ENCODE measurements at places on chromosomes 11 and 22.

DNA sequence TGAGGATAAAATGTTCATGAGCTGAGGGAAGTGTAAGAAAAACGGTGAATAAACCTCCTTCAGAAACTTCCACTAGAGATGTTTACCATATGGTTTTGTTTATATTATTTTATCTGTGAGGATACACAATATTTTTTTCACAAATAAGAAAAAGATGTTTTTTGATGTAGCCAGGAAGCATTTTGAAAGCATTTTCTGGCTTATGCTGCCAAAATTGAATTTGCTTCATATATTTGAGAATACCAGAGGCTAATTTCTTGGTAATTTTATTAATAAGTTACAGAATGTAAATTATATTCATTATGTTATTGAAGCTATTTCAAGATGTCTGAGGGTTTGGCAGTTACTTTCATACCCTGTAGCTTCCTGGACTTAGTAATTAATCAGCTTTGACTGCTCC, 686.6 kb downstream of the LUZP2 start:
- DNase-seq = no peak

- DNase-seq = no peak
Observed at GRCh38 chr11:5486003-5486402, 2.5 kb upstream of the OR52D1 start.

GRCh38 chr11:117052196-117053149, 45.8 kb downstream of the SIK3 start:
- no peak for DNase-seq

DNA sequence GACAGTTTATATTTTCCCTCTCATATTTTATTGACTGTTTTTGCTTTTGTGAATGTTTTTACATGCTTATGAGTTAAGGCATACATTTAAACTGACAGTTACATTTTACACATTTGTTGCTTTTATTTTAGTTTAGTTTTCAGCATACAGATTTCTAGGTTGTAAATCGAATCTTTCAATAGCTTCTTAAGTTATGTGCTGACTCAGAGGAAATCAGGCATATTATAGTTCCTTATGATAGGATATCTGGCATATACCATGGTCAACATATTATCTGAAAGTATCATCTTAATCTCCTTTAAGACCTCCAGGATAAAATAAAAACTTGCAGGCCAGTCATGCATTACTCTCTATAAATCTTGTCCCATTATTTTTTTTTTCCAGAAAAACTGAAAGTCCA, 916.6 kb downstream of the LRRC4C start:
- DNase-seq = no peak

- DNase-seq = no peak
Observed at GRCh38 chr11:18253778-18254338, 5.4 kb upstream of the SAA2 start.

DNA sequence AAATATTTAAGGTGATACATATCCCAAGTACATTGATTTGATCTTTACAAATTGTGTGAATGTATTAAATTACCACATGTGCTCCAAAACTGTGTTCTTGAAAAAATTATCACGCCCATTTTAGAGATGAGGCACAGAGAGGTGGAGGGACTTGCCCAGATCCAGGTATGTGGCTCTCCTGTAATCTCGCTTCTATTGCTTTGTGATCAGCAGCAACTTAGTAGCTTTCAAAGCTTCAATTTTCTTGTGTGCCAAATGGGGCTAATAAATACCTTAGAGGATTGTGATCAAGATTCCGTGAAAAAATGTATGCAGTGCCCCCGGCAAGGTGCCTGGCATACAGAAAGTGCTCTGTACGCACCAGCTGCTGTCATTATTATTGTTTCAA, 18.0 kb downstream of the PTPRJ start:
- DNase-seq = no peak

GRCh38 chr11:43492701-43493100, 134.0 kb downstream of the TTC17 start:
- no peak for DNase-seq

GRCh38 chr11:108527382-108527781, 29.2 kb upstream of the POGLUT3 start:
- DNase-seq = no peak

DNA sequence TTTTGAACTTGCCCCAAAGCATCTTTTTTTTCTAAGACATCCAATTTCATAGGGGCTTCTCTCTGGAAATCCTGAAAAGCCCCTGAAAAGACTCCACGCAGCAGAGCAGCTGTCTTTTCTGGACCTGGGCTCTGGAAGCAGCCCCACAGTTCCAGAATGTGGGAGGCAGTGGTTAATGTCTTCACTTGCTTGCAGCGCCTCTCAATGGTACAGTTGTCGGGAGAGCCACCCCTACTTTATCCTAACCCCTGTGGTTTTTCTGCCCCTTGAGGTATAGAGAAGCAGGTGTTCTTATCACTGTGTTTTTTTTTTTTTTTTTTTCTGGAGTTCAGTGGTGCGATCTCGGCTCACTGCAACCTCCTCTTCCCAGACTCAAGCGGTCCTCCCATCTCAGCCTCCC, 83.4 kb upstream of the SORL1-AS1 start:
- no peak for DNase-seq

GRCh38 chr11:8256271-8257002, 7.2 kb downstream of the LMO1 start:
- no peak for DNase-seq

DNA sequence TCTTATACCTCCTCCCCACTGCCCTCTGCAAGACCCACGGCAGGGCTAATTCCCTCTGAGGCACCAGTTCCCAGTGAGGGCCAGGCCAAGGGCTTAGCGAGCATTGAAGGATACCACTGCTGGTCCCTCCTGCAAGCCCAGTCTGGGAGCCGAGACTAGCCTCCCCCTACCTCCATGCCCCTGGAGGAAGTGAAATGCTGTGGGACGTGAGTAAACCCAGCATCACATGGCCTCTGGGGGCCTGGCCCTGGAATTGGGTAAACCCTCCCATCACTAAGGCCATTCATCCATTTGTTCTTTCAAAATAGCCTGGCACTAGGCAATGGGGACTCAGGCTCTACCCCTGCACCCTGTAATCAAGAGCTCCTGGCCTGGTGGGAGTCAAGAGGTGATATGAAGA, 24.7 kb downstream of the ARAP1 start:
- no peak for DNase-seq

GRCh38 chr22:47630741-47631534, 868.5 kb downstream of the TBC1D22A start:
- DNase-seq = no peak

GRCh38 chr11:65013130-65013887, 651 bp upstream of the ARL2 start:
- peak; percentile 96 for DNase-seq

DNA sequence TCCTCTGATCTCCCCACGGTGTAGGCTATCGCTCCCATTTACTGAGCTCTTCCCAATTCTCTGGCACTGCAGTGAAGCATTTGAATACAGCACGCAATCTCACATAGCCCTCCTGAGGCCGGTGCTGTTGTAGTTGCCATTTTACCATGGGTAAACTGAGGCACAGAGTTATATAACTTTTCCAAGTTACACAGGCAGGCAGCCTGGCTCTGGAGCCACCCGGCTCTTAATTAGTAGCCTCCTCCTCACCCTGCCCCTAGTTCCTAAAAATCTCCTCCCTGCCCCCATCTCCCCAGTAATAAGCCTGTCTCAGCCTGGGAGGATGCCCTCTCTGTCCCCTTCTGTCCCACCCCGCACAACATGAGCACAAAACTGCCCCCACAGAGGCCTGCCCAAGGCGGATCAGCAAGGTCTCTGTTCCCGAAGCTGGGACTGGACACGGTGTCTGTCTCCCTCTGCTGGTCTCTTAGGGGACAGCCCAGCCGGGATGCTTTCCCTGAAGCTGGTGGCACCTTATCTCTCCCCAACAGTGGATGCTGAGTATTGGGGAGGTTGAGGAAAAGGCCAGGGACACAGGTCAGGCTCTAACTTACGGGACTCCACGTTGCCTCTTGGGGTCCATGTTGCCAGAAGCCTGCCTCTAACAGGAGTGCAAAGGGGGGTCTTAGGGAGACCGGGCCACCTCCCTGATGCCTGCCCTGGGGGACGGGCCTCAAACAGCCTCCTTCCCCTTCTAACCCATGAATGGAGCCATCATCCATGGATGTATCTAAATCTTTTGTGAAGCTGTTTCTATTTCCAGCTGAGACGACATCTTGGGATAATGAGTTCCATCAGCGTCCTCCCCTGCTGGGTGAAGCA, 9.1 kb upstream of the CLCF1 start:
- peak; percentile 87 for DNase-seq

DNA sequence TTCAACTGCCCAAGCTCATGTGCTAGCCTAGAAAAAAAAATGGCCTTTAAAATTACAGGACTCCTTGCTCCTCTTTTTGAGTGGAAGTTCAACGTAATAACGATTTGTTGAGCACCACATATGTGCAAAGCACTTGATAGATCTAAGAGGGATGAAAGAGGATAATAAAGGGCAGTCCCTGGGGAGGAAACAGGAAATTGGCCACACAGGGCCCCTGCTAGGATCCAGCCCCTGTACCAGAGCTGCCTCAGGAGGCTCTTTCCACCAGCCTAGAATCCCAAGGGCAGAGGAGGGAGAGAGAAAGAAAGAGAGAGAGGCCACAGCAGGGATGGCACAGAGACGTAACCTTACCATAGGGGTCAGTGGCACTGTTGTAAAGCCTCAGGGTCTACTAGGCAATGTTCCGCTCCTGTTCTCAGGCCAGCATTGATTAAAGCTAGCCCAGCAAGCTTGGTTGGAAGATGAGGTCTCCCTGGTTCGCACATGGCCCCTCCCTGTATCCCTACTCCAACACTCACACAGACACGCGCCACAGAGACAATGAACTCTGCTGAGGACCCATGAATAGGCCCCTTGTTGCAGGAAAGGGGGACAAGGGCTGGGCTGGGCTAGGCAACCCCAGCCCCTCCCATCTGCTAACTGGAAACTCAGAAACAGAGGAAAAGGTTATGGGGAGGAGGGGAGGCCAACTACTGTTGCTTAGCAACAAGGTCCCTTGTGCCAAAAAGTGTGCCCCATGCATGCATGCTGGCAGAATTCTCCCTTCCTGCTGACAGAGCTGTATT, at the start of gene TMPRSS5:
Gene TMPRSS5 (minus strand): TSS at position 438 of the 785 bp plus-strand sequence. CDS start 84 bp downstream, at position 354.
- DNase-seq = no peak

DNA sequence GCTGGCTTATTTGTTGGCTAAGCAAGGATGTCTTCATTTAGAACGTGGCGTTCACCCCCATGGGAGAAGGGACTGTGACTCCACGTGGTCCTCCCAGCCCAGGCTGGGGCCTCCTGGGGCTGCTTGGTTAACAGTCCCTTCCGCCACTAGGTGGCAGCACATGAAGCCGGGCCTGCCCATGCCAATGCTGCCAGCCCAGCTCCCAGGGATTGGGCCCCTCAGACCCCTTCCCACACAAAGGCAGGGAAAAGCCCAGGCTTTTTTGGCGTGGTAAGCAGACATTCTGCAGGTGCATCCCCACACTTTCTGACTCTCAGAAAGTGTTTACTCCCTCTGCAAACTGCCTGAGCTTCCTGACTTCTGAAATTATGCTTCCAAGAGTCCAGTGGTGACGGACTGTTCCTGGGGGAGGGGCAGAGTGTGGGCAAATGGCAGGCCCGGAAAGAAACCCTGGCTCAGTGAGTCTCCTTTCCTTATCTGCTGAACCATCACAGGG, 3.1 kb downstream of the CBX6 start:
- DNase-seq = peak; percentile 66

DNA sequence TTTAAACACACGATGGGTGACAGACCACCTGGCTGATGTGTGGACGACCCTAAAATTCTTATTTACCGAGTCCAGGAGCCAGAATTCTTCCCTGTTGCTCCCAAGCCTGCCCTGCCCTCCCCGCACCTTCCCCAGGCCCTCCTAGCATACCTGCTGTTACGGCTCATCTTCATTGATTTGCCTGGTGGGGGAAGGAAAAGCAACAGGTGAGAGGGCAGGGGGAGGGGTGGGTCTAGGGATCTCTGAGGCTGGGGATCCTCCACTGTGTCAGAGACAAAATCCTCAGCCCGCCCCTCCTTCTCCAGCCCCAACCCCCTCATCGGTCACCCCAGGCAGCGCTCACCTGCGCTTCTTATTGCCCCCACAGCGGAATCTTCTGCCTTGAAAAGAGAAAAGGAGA, 4.0 kb downstream of the FXYD2 start:
- DNase-seq = no peak

DNA sequence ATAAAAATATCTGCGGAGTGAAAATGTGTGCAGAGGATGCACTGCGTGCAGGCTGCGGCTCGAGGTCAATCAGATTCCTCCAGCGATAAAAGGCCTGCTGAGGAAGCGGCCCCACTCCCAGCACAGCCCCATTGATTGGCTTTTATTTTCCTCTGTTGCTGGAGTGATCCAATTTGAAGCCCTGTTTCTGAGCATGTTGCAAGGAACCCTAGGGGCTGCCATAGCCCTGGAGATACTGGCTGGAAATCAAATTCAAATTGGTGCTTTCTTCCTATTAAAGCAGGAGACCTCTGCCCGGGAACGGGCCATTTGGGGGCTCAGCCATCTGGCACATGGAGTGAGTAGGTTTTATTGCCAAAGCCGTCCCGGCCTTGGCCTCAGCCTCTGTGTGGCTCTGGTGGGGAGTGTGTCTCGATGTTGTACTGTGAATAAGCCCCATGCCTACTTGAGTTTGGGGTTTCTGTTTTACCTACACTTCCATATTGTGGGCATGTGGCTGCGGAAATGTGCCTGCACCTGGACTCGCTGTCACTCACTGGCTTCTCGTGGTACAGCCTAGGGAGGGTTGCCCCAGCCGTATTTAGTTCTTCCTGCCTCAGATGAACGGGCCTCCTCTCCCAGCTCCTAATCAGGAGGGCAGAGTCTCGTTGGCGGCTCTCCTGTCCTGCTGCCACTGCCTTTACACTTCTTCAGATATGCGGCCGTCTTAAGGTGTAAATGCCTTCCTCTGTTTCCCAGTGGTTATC, 25.6 kb downstream of the PARVB start:
- DNase-seq = no peak

DNA sequence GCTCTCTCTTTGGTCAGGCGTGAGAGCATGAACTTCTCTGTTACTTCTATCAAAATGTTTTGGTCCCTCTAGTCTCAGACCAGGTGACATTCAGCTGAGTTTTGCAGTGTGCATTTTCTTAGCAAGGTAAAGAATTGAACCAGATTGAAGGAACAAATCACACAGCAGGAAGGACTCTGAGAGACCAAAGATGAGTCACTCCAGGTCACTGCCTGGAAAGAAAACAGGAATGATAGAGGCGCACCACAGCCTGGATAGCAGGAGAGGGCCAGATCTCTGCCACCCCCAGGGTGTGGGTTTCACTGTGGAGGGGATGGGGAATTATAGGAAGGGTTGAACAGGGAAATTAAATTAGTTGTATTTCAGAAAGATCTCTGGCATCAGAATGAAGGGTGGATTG, 788.3 kb downstream of the NTM start:
- no peak for DNase-seq

GRCh38 chr11:125624756-125625213, at the start of gene CHEK1:
CHEK1 (plus strand) TSS chr11:125625163; CDS start chr11:125626769, 1,606 bp downstream.
- DNase-seq = no peak

- peak; percentile 52 for DNase-seq
Observed at GRCh38 chr11:116733969-116734508, 38.7 kb downstream of the BUD13 start.
